CD8-positive, alpha-beta T cell (primary cell): ENCODE measurements at places on chromosomes 3 and 15.

DNA sequence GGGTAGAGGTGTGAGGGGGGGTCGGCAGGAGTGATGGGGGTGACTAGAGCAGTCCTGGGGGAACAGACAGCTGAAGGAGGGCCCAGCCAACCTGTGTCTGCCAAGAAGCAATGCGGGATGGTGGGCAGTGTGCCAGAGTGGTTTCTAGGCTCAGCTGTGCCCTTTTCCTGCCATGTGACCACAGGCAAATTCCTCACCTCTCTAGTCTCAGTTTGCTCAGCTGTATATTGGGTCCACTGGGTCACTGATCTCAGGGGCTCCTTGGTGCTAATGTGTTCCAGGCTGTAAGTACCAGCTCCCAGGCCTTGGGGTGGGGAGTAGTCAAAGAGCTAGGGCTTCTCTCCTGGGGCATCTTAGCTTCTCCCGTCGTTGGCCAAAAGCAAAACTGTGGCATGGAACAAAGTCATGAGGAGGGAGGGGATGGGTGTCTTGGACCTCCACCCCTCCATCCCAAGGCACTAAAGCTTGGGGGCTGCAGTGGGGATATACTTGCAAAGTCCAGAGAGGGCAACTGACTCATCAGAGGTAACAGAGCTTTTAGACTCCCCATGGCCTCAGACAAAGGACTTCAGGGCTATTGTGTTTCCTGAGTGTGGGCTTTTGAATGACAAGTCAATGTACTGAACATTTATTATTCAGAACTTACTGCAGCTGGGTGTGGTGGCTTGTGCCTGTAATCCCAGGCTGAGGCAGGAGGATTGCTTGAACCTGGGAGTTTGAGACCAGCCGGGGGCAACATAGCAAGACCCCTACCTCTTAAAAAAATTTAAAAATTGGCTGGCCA lies 20.9 kb downstream of the SMAD6 start:
- DNase-seq = no peak

DNA sequence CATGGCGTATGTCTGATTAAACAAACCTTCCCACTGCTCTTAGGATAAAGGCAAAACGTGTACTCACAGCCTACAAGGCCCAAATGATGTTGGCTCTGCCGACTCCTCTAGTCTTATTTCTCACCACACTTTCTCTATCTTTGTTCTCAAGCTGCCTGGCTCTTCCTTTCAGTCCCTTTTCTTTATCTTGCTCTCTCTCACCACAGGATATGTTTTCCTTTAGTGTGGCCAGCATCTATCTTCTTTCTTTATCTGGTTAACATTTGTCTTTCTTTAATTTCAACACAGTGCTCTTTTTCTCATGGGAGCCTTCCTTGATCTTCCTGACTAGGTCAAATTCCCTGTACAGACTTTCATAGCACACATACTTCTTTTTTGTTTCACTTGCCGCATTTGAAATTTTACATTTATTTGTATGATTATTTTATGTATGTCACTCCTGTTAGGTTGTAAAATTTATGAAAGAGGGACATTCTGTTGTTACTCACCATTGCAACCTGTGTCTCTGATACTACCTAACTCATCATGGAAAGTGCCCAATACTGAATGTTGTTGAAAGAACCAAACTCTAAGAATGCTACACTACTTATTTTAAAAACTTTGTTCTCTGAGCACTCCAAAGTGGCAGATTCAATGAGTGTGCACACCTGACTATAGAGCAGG lies 328.9 kb upstream of the CBLB start:
- no peak for DNase-seq

DNA sequence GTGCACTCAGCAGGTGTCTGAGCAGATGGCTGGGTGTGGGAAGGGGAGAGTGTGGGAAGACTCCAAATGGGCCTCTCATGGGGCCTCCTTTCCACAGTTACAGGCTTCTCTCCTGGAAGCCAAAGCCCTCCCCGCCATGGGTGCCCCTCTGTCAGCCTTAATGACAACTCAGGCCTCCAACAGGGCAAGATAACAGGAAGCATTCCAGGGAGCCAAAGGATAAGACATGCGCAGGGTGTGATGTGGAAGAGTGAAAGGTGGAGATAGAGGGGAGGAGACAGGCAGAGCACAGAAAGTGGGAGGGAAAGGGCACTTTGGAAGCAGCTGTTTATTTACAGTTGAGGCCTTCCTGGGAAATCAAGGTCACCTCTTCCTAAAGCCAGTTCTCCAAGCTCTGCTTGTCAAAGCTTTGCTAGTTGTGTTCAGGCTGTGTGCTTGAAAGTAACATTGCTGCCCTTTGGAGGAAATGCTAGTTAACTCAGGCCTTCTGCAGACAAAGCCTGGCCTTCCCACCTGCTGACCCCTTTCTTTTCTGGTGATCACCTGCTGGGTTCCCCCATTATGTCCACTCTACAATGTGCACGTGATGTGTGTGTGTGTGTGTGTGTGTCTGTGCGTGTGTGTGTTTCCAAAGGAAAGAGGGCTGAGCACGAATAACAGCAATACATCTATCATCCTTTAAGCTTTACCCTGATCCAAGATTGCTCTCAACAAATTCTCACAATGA lies 35.2 kb upstream of the SMAD3 start:
- no peak for DNase-seq

DNA sequence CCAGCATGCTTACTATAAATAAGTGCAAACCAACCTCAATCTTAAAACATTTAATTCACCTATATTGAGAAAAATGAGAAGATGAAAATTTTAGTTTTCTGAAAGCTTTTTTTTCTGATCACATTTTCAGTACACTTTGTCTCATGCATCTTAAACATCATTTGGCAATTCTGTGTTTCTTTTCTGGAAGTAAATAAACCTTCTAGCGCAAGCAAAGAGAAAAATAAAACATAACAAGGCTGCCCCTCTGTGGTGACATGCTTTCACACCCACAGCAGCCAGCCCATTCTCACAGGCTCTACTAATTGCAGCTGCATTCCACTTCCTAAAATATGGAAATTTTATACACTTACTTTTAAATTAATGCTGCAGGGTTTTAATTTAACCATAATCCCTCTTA lies 90.1 kb downstream of the NEK10 start:
- no peak for DNase-seq

DNA sequence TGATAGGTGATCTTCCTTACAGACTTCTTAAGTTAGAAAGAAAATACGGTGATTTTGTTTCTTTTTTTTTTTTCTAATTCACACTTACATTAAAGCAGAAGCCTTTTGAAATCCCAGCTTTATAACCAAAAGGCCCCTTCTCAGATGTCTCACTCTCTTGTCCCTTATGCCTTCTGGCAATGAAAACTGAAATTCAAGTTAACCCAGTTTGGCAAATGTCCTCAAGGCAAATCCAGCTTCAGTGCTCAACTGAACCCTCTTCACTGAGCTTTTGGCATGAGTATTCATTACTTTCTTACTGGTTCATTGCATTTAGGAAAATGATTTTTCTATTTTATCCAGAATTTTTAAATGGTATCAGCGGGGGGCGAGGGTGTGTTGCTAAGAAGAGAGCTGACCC lies 17.0 kb downstream of the PLCH1 start:
- DNase-seq = no peak

- DNase-seq = no peak
Measured at GRCh38 chr3:139307601-139308555, 35.9 kb upstream of the MRPS22 start.
